ENCODE measurements at places on chromosomes 1 and 21.

GRCh38 chr1:180923887-180924286, 11.2 kb downstream of the KIAA1614 start:
- DNase-seq: no peak

DNA sequence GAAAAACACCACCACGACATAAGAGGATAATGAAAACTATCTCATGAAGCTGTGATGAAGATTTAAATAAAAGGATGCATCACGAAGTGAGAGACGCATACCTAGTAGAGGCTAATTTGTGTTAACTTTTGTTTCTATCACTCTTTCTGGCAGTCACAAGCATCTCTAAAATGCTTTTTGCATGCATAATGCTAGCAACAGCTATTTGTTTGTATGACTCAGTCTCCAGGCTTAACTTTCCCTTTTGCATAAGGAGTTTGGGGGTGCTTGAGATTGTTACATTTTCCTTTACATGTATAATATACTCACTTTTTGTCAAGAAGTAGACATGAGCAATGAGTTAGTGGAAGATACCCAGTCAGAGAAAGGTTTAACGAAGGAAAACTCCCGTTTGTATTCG, 385.4 kb downstream of the DISC1 start:
- DNase-seq: no peak

- peak; percentile 97 for DNase-seq
These were observed 139.9 kb downstream of the DHRS3 start for GRCh38 chr1:12477936-12478611.

GRCh38 chr1:45299981-45300668, 26.6 kb upstream of the HPDL start:
- DNase-seq: peak; percentile 74

DNA sequence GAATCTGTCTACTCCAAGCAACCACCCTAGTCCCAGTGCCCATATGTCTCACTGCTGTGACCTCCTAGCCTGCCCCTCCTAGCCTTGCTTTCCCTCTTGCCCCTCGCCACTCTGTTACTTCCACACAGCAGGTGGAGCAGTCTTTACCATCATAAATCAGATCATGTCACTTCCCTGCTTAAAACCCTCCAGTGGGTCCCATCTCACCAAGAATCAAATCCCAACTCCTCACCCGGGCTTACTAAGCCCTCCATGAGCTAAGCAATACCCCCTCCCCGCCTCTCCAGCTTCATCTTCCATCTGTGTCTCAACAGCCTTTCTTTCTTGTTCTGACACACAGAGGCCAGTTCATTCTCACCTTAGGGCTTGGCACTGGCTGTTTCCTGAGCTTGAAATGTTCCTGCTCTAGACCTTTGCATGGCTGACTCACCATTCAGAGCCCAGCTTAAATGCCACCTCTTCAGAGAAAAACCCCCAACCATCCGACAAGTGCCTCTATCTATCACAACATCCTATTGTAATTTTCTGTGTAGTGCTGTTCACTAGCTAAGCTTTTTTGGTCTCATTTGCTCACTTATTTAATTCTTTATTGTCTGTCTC, 22.3 kb downstream of the KNCN start:
- no peak for DNase-seq

GRCh38 chr1:200034761-200035396, 7.4 kb downstream of the NR5A2 start:
- DNase-seq: no peak

GRCh38 chr1:7335224-7335879, 435.7 kb upstream of the VAMP3 start:
- no peak for DNase-seq

GRCh38 chr21:40678681-40679284, 168.2 kb downstream of the DSCAM start:
- DNase-seq: no peak

DNA sequence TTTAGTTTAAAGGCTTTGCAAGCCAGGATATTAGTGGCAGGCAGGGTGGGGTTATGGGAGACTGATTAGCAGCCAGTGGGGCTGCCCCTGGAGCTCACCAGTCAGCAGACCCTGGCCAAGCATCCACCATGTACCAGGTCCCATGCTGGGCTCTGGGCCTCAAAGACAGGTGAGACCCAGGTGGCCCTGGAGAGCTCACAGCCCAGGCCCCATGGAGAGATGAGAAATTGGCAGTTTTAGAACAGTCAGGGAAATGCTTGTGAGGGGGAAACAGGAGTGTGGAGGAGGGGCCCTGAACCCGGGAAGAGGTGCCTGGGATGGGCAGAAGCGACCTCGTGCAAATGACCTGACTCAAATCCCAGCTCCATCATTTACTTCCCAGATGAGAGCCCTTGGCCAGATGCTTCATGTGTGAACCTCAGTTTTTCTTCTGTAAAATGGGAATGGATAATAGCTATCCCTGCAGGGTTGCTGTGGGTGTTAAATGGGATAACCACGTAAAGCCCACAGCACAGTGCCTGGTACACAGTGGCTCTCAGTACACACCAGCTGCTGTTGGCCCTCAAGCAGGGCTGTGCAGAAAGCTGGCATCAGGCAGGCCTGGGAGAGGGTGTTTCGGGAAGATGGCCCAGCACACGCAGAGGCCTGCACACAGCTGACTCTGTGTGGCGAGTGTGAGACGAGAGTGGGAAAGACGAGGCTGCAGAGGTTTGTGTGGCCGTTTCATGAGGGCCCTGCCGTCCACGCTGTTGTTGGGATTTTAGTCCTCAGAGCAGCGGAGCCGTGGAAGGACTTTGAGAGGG, 518.5 kb downstream of the PTPRU start:
- DNase-seq: no peak
